ENCODE measurements at places on chromosomes 16 and 17.

GRCh38 chr17:6526362-6527152 lies 29.8 kb downstream of the PITPNM3 start:
- DNase-seq, result no peak

GRCh38 chr17:45294506-45294905 lies 22.3 kb downstream of the MAP3K14 start:
- no peak for DNase-seq

DNA sequence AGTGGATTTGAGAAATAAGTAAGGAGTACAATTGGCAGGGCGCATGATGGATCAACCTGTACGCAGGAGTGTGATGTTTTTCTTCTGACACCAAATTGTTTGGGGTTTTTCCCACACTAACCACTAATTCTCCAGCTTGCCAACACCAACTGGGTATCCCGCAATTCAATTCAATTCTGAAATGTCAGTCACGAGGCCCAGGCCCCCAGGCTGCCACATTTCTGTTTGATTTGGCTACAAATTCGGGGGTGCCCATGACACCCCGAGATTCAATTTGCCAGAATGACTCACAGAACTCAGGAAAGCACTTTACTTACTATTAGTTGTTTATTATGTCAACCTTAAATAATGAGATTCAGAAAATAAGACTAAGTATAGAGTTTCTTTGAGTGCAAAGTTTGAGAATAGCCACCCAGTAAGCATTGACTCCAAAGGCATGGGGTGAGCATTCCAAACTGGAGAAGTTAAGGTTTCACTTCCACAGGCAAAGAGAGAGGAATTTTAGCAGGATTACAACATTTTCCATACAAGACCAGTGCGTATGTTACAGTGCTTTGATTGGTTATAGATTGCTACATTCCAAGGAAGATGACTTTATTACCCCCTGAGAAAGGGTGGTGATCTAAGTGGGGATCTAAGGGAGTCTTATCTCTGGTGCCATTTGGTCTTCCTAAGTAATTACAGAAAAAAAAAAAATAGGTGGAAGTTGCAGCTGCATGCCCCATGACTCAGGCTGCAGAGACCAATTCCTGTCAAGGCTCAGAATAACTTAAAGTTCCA lies 11.5 kb downstream of the SLC46A1 start:
- no peak for DNase-seq

DNA sequence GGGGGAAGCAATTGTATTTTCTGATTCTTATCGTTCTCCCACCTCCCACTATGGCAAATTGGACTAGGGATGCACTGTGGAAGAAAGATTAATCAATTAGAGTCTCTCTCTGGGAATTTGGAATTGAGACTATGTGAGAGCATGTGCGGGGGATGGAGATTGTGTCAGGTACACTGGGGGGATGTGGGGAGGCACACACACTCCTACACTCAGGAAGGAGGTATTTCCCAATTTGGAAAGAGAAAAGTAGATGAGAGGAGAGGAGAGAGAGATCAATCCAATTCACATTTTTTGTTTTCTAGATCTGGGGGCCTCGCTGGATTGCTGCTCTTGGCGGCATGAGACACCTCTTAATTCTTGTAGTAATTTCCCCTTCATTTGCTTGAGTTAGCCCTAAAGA lies 14.3 kb upstream of the PRKCB start:
- no peak for DNase-seq

- no peak for DNase-seq
Observed at GRCh38 chr17:66230922-66231591, 1.8 kb upstream of the APOH start.

GRCh38 chr16:60107437-60107836 lies 1373.3 kb upstream of the GOT2 start:
- no peak for DNase-seq

DNA sequence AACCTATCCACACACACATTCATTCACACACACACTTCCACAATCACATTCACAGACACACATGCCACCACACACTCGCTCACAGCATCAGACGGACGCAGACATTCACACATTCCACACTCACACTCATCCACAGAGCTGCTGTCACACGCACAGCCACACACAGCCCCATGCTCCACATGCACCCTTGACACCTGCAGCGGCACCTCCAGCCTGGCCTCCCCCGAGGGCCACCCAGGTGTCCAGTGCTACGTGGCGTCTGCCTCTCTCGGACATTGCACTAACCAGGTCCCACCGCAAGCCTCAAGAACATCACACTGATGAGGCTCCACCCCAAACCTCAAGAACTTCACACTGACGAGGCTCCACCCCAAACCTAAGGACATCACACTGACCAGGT lies 155.2 kb downstream of the RBFOX3 start:
- no peak for DNase-seq

DNA sequence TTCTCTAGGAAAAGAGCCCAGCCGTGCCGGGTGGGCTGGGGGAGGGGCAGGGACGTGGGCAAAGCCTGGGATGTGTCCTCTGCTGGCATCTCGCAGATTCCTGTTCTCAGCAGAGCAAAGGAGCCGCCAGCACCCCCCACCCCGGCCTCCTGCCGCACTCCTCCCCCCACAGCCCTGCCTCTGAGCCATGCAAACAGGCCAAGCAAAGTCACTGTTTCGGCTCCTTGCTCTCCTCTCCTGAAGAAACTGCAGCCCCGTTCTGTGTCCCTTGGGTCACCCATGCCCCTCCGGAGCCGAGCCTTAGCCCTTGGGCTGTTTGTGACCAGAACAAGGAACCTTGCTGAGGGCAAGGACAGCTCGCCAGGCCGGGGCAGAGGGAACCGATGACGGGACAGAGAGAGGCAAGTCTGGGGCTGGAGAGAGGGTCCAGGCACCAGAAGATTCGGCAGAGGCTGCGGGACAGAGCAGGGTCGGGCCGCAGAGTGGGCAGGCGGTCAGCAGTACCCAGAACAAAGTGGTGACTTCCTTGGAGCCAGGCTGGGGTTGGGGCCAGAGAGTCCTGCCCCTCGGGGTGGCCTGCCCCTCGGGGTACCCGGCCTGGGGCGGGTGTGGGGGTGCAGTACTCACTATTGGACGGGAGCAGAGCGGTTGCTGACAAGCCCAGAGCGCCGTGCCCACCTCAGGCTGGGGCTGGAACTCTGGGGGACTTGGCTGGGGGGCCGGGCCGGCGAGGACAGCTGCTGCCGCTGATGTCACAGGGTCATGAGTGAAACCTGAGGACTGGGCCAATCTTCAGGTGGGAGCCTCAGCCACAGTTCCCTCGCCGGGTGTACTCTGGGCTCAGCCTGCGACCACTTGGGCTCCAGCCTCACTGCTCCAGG lies 9.2 kb upstream of the PRR29 start:
- DNase-seq, result no peak

GRCh38 chr17:65334406-65334805 lies 197.2 kb downstream of the RGS9 start:
- DNase-seq, result no peak

DNA sequence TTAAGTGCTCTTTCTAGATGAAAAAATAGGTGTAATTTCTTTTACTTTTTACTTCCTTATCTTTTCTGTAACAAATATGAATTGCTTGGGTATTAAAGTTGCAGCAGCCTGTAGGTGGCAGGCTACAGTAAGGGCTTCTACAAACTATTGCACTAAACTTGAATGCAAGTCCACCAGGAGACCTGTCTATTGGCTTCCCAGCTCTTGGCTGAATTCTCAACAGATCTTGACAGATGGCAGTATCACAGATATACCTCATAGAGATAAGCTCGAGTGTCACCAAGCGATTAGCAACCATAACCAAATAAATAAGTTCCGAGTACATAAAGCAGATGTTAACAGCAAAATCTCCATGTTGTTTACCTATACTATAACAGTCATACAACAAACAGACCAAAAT lies 5.9 kb downstream of the BBS2 start:
- no peak for DNase-seq

GRCh38 chr16:4077174-4077649 lies 39.0 kb downstream of the ADCY9 start:
- no peak for DNase-seq

- DNase-seq, result no peak
Observed at GRCh38 chr16:52963855-52964242, 88.8 kb downstream of the CHD9NB start.

GRCh38 chr16:48836636-48837035 lies 226.7 kb upstream of the N4BP1 start:
- no peak for DNase-seq

GRCh38 chr17:65166787-65167186 lies 29.6 kb downstream of the RGS9 start:
- DNase-seq, result no peak

DNA sequence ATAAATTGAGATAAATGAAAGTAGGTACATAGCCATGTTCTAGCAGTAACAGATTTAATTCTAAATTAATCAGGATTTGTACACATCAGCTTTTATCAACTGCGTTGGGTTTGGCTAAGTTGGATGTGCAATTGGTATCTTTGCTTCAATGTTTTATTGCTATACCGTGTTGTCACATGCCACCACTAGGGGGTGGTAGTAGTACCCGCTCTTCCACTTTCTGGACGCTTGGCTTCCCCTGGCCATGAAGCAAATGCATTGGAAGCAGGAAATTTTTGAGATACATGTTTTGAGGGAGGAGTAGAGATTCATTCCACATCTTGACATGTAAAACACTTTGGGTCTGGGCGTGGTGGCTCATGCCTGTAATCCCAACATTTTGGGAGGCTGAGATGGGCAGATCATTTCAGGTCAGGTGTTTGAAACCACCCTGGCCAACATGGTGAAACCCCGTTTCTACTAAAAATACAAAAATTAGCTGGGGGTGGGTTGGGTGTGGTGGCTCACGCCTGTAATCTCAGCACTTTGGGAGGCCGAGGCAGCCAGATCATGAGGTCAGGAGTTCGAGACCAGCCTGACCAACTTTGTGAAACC lies 58.6 kb downstream of the EMP2 start:
- no peak for DNase-seq

GRCh38 chr17:28935744-28936460 lies 15.4 kb downstream of the PHF12 start:
- DNase-seq, result no peak

GRCh38 chr17:37490638-37491614 lies 1.2 kb downstream of the DUSP14 start:
- DNase-seq, result no peak

DNA sequence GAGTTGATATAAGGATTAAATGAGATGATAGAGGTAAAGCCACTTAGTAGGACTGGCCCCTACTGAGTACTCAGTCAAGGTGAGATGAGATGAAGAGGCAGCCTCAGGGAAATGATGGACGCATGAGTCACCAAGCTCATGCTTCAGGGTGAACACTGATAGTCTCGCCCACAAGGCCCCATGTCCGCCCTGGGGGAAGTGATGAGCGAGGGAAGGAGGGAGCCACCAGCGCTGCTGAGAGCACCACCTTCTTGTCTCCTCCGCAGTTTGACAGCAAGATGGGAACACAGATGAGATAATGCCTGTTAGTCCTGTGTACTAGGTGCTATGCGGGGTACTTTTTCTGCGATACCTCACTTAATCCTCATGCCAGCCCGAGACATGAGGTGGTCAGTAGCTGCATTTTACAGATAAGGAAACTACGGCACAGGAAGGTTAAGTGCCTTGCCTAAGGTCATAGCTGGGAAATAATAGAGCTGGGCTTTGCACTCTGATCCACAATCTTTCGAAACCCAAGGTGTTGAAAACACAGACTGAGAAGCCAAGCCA lies 383.0 kb downstream of the CPPED1 start:
- DNase-seq, result no peak

- no peak for DNase-seq
Observed at GRCh38 chr16:12535535-12536411, 267.9 kb downstream of the CPPED1 start.
